ENCODE measurements at places on chromosomes 2 and 18. TPM values are rescaled to one million over a fixed set of nuclear protein-coding genes. Genes with fewer than 3 reads are reported as not detected.
A peak's percentile ranks its signal among the peaks of the same experiment; 100 is the strongest.

GRCh38 chr2:194915485-194915884 lies 741.5 kb upstream of the SLC39A10 start:
- DNase-seq: no peak

The RUFY4 gene
- 0.31 TPM for total RNA-seq

- no peak for DNase-seq
These were observed 370.8 kb downstream of the OSR1 start for GRCh38 chr2:18987592-18988073.

DNA sequence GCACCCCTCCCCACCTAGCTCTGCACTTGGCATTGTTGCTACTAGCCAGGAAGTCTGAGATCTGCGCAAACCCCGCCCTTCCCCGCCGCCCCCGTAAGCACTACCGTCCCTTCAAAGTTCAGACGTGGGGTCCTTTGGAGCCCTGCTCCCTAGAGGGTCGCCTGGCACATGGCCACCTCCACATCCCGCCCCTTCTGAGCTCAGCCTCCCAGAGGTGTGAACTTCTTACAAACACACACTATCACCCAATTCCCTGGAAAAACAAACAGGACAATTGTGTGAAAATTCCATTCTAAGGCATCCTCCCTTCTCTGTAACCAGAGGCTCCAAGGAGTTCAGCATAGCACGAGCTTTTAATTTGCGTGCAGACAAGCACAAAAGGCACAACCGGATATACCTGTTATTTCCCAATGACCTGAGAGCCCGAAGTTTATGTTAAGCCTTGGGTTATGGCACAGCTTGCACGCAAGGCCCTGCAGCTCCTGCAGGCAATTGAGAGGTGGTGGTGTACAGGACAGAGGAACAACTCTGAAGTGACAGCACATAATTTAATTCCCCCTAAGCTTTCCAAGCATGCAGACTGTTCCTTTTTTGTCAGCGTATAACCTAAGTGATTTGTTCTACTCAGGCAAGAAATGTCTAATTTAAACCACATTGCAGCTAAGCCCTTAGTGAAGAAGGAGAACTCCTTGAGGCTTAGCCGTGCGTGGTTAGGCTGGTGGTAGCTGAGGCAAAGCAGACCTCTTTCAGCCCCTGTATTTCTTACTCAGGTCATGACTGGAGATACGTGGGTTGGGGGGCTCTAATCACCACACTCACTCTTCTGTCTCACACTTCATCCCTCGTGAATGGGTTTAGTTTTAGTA lies 20.3 kb upstream of the CYP1B1 start:
- DNase-seq: no peak

GRCh38 chr2:118913803-118914645 lies 28.0 kb upstream of the MARCO start:
- no peak for DNase-seq

GRCh38 chr2:38230756-38231155 lies 146.3 kb downstream of the ATL2 start:
- DNase-seq: no peak

GRCh38 chr18:75977081-75977480 lies 518.0 kb downstream of the ZNF516 start:
- DNase-seq: no peak

DNA sequence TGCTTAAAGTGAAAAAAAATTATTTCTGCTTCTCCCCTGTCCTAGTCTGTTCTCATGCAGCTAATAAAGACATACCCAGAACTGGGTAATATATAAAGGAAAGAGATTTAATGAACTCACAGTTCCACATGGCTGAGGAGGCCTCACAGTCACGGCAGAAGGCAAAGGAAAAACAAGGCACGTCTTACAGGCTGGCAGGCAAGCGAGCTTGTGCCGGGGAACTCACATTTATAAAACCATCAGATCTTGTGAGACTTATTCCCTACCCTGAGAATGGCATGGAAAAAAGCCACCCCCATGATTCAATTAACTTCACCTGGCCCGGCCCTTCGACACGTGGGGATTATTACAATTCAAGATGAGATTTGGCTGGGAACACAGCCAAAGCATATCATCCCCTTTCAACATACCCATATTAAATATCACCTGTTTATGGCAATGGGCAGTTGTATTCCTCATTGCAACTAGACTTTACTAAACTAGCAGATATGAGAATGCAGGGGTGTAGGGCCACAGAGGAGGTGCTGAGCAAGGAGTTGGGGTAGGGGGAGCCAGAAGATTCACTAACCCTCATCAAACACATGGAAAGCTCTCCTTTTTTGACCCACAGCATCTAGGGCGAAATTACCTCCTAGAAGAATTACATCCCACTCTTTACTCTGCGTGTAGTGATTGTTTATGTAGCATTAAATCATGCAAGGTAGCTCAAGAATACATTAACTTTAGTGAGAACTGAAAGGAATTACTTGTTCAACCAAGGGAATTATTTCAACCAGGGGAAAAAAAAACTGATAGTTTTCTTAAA lies 183.3 kb upstream of the DOK6 start:
- no peak for DNase-seq

The FSHR gene
- not detected for total RNA-seq

- no peak for DNase-seq
These were observed 2.2 kb downstream of the CFAP221 start for GRCh38 chr2:119546447-119546767.

DNA sequence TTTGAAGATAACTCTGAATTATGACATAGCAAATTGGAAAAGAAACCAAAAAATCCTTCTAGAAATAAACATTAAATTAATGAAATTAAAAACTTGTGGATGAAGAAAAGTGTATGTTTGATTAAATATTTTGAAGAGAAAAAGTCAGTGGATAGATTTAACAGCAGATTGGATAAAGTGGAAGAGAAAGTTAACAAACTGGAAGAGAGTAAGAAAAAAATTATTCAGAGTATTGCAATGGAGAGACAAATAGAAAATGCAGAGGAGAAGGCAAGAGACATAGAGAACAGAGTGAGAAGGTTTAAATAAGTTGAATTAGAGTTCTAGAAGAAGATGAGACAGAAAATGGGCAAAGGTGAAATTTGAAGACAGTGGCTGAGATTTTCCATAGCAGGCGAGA lies 162.8 kb downstream of the DIS3L2 start:
- DNase-seq: no peak

The CNDP1 gene
- 0.11 TPM for total RNA-seq

DNA sequence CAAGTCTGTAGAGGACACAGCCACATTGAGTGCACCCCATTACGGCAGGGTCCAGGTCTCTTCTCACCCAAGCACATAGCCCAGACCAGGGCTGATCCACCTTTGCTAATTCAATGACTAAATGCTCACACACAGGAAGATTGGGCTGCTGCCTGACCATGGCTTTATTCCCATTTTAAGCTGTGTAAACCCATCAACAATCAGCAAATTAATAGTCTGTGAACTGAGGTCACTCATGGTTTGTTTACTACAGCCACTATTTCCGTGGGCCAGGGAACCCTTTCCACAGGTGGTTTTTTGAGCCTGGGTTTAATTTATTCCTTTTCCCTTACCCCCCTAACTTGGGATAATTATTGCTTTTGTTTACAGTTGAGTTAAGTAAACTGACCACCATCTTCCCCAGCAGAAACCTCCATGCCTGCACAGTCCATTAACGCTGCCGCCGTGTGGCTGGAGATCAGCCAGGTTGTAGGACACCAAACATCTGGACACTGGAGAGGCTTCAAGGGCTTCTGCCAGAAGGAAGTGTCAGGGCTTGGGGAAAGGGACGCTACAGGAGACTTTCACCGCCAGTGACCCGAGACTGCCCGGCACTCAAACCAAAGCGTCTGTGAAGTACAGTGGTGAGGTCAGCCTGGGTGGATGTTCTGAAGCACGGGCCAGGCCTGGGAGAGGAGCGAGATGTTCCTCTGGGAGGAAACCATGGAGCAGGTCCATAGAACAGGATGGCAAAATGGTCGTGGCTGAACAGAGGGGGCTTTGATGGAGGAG lies 282.9 kb downstream of the DYSF start:
- no peak for DNase-seq

- peak; percentile 16 for DNase-seq
These were observed 199.8 kb downstream of the CLIP4 start for GRCh38 chr2:29314816-29315571.

GRCh38 chr2:169768262-169768995 lies 30.2 kb upstream of the SSB start:
- DNase-seq: peak; percentile 21

The SERPINB10 gene
- not detected for total RNA-seq

The FBXO48 gene
- total RNA-seq: 1.3 TPM
